ENCODE measurements at places on chromosomes 1 and 21.

GRCh38 chr1:213414911-213415310 lies 363.9 kb downstream of the RPS6KC1 start:
- no peak for DNase-seq

- DNase-seq = no peak
These were observed 36.8 kb downstream of the B3GALT5 start for GRCh38 chr21:39649526-39649925.

- DNase-seq = no peak
These were observed 123.3 kb upstream of the IFFO2 start for GRCh38 chr1:19079541-19080472.

DNA sequence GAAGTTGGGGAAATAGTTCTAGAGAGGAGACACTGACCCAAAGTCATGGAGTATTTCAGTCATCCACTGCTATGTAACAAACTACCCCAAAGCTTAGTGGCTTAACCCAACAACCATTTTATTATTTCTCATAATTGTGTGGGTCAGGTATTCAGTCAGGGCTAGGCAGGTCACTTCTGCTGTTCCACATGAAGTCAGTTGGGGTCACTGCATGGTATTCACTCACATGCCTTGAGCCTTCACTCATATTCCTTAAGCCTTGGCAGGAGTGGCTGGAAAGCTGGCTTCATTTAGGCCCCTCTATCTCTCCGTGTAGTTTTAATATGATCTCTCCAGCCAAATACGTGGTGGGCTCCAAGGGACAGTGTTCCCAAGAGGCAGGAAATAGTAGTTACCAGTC lies 17.5 kb upstream of the RNF11 start:
- no peak for DNase-seq

DNA sequence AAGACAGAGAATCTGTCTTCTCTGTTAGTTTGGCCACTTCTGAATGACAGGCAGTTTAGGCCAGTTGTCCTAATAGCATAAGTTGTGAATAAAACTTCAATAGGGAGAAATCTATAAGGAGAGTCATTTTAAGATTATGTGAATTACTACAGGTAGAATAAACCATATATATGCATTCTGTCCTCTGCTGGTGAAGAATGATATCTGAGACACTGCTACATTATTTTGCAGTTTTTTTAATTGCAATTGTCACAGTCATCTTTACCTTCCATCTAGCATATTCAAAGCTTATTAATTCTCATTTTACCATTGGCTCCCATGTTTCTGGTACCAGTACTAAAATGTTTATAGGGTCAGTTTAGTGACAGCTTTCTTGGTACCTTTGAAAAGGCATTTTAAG lies 519.6 kb upstream of the DEPDC1 start:
- no peak for DNase-seq
